AML-193 (cell line): ENCODE measurements at places on chromosomes 7 and 10.

- no peak for DNase-seq
Measured at GRCh38 chr10:1202343-1202742, 146.2 kb downstream of the WDR37 start.

GRCh38 chr7:95375591-95376257 lies 20.5 kb downstream of the PON3 start:
- DNase-seq = no peak

GRCh38 chr10:47115322-47115721 lies 184.7 kb upstream of the GDF10 start:
- DNase-seq = no peak

- no peak for DNase-seq
Measured at GRCh38 chr7:84677117-84677732, 482.6 kb upstream of the SEMA3A start.

DNA sequence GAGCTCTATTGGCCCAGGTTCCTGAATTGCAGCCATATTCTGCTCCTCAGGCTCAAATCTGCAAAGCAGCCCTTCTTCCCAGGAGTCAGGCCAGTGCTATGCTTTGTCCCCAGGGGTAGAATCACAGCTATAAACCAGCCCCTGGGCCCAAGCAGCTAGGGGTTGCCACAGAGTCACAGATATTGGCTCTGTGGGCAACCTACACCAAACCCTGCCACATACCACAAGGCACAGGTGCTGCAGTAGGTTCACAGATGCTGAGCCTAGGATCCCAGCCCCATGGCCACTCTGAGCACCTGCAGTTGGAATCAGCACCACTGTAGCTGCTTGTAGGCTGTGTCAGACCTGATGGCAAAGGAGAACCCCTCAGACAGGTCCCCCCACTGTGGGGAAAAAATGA lies 43.1 kb upstream of the CAMK2B start:
- DNase-seq = no peak

DNA sequence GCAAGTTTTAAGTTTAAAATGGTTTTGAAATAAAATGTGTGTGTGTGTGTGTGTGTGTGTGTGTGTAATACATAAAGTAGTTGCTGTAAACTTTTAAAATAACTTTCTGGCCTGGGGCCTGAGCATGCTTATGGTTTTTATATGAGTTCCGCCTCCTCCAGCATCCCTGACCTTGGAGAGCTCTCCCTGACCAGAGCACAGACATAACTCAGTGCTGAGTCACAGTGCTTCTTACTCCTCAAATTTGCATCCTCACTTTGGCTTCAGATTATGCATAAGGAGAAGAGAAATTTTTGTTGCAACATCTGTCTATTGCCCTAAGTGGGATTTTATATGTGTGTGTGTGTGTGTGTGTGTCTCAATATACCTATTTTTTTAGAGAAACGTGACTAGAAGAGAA lies 200.8 kb downstream of the ELMO1 start:
- DNase-seq = peak; percentile 40

DNA sequence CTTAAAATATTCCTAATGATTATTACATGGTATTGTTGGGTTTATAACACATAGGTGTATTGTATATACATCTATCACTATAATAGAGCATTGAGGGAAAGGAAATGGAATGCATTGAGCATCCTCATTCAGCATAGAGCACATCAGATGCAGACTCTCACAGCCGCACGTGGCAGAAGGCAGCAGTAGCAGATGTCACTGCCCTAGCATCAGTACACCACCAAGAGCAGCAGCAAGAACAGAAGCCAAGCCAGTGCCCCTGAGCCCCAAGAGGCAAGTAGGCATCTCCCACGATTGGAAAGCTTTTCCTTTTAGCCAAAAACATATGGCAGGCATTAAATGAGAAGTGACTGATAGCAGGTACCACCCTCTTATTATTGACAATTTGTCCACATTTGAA lies 510.0 kb downstream of the TNS3 start:
- DNase-seq = no peak

DNA sequence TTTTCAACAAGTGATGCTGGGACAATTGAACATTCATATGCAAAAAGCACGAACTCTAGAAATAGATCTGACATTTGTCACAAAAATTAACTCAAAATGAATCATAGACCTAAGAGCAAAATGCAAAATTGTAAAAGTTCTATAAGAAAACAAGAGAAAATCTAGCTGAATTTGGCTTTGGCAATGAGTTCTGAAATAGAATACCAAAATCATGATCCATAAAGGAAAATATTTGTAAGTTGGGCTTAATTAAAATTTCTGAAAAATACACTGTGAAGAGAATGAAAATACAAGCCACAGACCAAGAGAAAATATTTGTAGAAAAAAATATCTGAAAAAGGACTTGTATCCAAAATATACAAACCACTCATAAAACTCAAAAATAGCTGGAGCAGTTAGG lies 698.8 kb upstream of the CELF2 start:
- no peak for DNase-seq

DNA sequence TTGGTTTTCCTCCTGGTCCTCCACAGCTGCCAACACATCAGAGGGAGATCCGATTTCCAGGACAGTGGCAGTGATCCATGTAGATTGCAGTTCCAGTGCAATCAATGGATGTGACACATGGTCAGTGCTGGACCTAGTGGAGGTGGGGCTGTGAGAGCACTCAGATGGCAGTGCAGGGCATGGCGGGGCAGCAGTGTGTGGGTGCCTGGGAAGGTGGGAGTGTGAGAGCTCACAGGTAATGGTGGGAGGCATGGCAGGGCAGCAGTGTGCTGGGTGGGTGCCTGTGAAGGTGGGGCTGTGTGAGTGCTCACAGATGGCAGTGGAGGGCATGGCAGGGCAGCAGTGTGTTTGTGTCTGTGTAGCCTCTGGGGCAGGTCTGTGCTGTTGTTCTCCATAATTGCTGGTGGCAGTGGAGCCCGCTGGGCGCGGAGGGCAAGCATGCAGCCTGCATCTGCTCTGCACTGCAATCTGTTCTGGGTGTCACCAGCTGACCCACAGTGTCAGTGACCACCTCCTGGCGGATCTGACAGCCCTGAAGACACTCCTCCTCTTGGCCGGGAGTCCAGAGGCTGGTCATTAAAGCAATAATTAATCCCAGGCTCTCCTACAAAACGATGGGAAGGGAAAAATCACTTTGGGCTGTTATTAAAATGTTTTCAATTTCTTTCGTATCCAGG lies 8.6 kb upstream of the ADARB2 start:
- DNase-seq = no peak

DNA sequence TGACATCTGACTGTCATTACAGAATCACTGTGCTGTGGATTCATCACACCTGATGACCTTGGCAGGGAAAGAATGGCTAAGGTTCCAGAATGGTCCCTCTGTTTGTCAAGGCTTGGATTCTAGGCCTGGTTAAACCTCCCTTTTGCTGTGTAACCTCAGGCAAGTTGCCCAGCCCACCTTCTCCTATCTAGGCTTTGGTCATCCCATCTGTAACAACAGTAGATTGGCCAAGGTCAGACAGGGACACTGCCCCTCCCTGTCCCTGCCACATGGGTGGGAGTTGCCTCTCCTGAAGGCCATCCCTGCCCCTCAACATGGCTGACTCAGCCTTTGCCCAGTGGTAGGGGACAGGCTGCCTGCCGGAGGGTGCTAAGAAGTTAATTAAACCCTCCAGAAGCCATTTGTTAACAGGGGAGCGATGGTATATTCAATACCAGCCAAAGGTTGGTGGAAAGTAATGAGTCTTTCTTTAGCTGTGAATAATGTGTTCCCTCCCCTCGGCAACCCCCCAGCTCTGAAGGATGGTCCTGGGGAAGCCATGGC lies 149.8 kb upstream of the PCBD1 start:
- DNase-seq = no peak

- DNase-seq = no peak
Measured at GRCh38 chr7:42010751-42011150, 226.3 kb downstream of the GLI3 start.

DNA sequence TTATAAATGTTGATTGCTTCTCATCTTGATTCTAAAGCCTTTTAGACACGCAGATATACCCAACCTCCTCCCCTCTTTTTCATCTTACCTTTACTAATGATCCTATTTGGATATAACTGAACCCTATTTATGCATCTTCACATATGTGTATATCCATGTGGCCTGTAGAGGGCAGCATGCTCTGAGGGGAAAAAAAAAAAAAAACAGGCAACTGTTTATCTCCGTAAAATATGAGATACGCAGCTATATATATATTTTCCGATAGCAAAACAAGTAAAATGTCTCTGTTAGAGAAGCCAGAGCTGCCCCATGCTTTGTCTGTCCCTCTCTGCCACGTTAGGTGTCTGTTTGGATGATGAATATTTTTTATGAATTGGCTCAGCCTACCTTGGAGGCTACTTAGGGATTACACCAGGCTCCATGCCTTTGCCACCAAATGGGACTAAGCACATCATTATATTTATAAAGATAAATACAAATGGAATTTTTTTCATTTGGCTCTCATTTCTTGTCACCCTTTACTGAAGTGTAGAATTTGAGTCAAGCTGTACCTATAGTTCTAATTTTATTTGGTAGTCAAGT lies 174.8 kb upstream of the FZD1 start:
- DNase-seq = peak; percentile 17

- no peak for DNase-seq
Measured at GRCh38 chr10:94146313-94146712, 152.6 kb downstream of the PLCE1 start.

DNA sequence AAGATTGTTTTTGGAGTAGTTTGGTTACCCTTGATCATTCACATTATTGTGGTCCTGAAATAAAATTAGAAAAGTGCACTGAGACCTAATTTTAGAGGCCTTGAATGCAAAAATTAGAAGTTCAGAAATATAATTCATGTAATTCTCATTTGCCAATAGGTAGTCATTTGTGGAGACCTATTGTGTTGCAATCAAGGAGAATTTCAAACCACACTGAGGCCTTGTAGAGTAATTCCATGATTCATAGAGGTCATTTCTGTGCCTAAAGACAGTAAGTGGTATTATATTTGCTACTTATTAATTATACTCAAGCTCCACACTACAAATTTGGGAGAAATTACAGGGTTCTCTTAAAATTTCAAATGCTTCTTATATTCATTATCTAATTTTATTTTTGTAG lies 946.8 kb upstream of the POT1 start:
- no peak for DNase-seq

GRCh38 chr7:21580073-21580521 lies 37.3 kb downstream of the DNAH11 start:
- DNase-seq = no peak

DNA sequence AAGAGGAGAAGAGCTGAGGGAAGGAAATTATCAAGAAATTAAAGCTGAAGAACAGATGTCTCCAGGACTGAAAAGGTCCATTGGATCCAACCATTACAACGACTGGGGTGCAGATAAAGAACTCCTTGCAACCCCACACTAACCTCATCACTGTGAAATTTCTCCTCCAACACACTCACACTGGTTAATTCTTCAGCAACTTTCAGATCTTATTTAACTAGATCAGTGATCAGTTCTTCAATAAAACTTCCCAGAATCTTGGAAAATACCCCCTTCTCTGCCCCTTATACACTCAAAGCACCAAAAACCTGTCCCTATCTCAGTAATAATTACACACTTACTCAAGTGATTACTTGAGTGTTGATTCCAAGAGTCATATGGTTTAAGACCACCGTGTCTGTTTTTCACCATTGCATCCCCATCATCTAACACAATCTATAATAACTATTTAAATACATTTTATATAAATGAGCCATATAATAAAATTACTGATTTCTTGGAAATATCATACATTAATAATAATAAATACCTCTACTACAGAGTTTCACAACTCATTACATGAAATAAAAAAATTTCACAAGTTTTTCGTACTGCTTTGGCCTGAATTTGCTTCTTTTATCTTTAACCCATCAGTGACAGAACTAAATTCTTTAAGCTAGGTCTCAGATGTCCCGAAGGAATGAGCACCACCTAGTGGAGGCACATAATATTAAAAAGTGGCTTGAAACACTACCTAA lies 123.7 kb downstream of the MPP7 start:
- peak; percentile 15 for DNase-seq

- DNase-seq = no peak
Measured at GRCh38 chr7:44639671-44640321, 33.4 kb downstream of the OGDH start.

DNA sequence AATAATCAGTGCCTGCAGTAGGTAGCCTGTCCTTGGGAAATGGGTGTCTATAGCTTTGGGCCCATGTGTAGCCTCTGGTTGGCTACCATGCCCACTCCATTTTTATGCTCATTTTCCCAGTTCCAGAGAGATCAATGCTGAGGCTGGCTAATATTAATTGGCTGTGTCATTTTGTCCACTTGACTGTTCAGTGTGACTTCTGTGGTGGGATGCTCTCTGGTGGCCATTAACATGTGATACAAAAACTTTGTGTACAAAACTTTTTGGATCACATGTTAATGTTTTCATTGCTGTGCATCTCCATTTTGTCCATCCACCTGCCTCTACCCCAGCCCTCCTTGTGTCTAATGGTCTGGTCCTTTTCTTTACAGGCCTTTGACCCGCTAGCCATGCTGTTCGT lies 22.7 kb downstream of the VIM start:
- no peak for DNase-seq

DNA sequence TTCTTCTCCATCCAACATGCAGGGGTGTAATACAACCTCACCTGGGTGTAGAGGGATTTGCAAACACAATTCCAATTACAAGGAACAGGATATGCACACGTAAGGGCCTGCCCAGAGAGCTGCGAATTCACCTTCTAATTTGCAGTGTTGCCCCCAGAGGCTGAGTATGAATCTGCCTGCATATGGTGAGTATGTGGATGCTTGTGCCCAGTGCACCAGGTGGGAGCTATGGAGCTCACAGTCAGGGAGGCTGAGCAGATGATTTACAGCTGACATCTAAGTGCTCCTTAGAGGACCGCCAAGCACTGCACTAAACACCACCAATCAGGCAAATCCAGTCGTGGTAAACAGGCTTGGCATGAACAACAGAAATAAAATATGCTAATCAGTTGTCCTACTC lies 132.0 kb downstream of the RELN start:
- DNase-seq = no peak

DNA sequence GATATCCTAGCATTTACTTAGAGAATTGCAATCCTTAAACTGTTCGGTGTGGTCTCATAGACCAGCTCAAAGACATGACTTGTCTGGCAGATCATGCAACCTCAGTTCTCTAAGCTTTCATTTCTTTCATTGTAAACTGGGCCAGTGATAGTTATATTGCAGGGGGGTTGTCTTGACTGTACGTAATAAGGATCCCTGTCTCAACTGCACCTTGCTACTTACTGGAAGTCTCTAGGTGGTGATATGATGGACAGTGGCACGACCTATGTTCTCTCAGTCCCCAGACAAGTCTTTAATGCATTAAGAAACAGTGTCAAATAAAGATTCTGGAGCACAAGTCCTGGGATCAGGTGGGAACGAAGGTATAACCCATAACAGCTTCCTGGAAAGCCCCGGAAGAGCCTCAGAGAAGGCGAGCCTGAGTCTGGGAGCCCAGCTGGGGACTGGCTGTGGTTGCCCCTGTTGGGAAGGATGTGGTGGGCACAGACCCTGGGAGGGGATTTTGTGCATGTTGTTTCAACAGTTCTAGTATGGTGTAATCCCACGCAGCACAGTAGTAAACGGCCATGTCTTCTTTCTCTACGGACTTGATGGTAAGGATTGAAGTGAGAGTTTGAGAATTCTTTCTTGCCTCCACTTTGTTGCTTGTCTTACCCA lies 26.0 kb upstream of the TARP start:
- no peak for DNase-seq

- no peak for DNase-seq
Measured at GRCh38 chr10:29888321-29888720, 171.1 kb downstream of the JCAD start.

- no peak for DNase-seq
Measured at GRCh38 chr7:16061630-16062029, 359.7 kb downstream of the CRPPA start.
